ENCODE measurements at places on chromosomes 1 and 21.

DNA sequence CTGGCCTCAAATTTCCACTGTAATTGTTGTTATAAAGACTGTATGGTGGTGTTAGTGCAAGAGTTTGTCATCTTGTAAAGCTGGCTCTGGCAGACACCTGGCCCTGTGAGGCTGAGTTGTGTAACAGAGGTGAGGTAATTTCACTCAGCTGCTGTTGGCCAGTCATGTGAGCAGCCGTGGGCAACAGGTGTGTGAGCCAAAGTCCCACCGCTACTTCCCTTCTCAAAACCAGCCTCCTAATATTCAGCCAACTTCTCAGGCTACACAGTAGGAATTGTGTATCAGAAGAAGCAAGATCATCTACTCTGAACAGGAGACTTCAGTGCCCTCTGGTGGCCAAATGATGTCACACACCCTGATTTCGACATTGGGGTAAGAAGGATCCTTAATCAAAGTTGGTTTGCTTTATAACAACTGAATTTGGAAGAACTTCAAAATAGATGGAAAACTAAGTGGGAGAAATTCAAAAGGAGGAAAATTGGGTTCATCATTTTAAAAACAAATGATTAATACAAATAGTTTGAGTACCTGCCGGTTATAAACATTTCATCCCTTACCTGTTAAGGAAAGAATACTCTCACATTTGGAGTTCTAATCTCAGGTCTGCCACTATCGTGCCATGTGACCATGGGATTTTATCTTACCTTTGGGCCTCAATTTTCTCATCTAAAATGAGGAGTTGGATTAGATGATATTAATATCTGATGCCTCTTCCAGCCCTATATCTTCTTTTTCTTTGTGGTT lies 2.6 kb upstream of the CREG1 start:
- peak; percentile 60 for DNase-seq

GRCh38 chr1:153403421-153404085 lies 12.7 kb upstream of the S100A8 start:
- no peak for DNase-seq

DNA sequence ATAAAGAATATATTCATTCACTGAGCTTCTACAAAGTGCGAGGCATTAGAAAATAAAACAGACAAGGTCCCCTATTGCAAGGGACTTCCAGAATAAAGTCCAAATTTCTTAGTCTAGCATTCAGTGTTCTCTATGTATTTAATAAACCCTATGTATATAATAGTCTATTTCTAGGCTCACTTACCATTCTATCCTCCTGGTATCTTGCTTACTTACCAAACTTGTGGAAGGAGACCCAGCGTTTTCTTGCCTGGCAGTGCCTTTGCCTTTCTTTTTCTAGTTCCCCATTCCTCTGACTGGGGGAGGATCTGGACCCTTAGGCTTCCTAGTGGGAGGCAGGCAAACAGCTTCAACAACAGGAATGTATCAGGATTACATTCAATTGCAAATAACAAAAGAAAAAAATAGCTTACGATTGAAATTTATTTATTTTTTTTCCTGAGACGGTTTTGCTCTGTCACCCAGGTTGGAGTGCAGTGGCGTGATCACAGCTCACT lies 690 bp upstream of the RNF19B start:
- DNase-seq = peak; percentile 48

DNA sequence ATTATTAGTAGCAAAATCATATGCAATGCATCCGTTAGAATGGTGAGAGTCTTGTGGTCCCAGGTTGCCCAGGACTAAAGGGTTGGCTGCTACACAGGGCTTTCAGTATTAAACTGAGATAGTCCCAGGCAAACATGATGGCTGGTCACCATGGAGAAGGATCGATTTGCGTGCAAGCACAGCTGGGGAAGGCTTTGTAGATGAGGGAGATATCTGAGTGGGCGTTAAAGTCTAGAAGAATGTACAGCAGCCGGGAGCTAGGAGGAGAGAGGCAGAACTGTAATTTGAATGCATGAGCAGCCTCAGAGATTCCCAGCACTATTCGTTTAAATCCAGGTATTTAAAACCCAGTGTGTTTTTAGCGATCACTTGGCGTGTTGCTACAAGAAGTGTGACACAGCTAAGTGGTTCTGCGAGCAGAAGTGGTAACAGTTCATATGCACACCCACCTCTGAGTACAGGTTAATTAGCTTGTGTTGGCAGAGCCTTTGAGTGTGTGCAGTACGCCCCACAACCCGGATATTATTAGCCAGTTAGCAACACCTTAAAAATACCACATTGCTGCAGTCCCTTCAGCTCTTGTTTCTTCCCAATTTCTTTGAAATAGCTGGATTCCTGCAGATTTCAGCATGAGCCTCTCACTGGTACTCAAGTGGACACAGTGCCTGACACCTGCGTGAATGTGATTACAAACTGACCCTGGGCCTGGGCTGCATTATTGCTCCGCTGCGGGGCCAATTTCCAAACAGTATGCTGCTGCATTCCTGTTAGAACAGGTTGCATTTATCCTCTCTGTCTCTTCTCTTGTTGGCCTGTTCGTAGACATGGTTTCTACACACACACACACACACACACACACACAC lies 67.2 kb upstream of the SCAF4 start:
- DNase-seq = no peak

GRCh38 chr1:56983484-56983883 lies 17.7 kb upstream of the C8B start:
- no peak for DNase-seq

Data from H7 (cell line).